ENCODE measurements at places on chromosomes 2 and 18. TPM values are rescaled to one million over a fixed set of nuclear protein-coding genes. Genes with fewer than 3 reads are reported as not detected.

SOX11 gene
- total RNA-seq: not detected

SAG gene
- total RNA-seq: not detected

HOXD10 gene
- not detected for total RNA-seq

DNER gene
- 0.07 TPM for total RNA-seq

TFCP2L1 gene
- total RNA-seq: not detected

IL36G gene
- not detected for total RNA-seq

KHK gene
- 2.1 TPM for total RNA-seq

TMEM182 gene
- 0.95 TPM for total RNA-seq

CNRIP1 gene
- total RNA-seq: 40.0 TPM

CNTNAP5 gene
- not detected for total RNA-seq

COL6A3 gene
- 0.14 TPM for total RNA-seq

RNF125 gene
- total RNA-seq: 0.60 TPM

BCL2 gene
- 1.3 TPM for total RNA-seq

SETBP1 gene
- total RNA-seq: 3.7 TPM

PRSS56 gene
- total RNA-seq: not detected

KLHL30 gene
- total RNA-seq: not detected

PSMA8 gene
- total RNA-seq: not detected

PLB1 gene
- 0.46 TPM for total RNA-seq
